ENCODE measurements at places on chromosomes 3 and 15. TPM values are rescaled to one million over a fixed set of nuclear protein-coding genes. Genes with fewer than 3 reads are reported as not detected.

GRCh38 chr3:45387636-45388348 lies 584 bp upstream of the LARS2 start:
- H3K27me3 ChIP-seq: no peaks in the 10 kb centered on the region
- H3K27ac ChIP-seq: no peak overlapping the region
- H3K4me1 ChIP-seq: peaks cover 20% of the 10 kb centered on the region
- H3K36me3 ChIP-seq: peaks cover 6% of the 10 kb centered on the region

DNA sequence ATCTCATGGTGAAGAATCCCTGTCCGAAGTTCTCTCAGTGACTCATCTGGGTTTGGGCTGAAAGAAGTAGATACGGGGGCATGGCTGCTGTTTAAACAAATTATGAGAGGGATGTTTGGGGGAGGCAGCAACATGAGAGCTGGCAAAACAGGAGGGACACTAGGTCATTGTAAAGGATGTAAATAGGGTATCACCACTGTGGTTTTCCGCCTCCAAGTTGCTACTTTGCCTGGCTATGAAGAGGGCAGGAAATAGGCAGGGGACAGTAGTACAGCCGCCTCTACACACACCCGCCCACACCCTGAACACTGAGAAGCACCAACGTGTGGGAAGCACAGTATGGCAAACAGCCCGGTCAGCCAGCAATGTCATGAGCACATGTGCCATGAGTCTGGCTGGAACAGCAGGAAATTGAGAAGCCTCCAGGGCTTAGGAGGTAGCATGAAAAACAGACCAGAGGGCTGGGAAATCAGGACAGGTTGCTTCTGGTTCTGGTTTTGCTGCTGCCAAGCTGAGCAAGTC lies 17.1 kb downstream of the HEXA start:
- H3K27ac ChIP-seq: no peak overlapping the region
- peaks cover 41% of the 10 kb centered on the region for H3K36me3 ChIP-seq
- H3K4me1 ChIP-seq: peaks cover 14% of the 10 kb centered on the region
- H3K4me3 ChIP-seq: no peak overlapping the region

GRCh38 chr15:78360958-78361718 lies 21.0 kb downstream of the CRABP1 start:
- no peak overlapping the region for H3K27ac ChIP-seq
- no peak for DNase-seq
- H3K36me3 ChIP-seq: no peaks in the 10 kb centered on the region
- no peaks in the 10 kb centered on the region for H3K27me3 ChIP-seq
- H3K4me3 ChIP-seq: no peak overlapping the region
- no peaks in the 10 kb centered on the region for H3K4me1 ChIP-seq

DNA sequence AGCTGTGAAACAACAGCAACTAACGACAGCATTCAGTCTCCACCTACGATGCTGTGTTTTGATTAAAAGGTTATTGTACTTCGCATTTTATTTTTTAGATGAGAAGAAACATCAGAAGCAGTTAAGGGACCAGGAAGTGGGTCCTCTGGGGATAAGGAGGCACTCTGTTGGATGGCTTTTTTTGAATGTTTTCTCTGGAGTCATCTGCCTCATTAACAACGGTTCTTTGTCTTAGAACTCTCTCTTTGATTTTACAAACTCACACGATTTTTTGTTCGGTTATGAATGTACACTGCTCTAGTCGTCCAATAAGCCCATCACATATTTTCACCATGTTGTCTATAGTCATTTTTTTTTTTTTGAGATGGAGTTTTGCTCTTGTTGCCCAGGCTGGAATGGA lies 36.0 kb upstream of the ARPIN start:
- no peak overlapping the region for H3K4me3 ChIP-seq
- no peaks in the 10 kb centered on the region for H3K27me3 ChIP-seq
- no peak for DNase-seq
- no peaks in the 10 kb centered on the region for H3K4me1 ChIP-seq
- H3K27ac ChIP-seq: no peak overlapping the region

GRCh38 chr3:57078635-57079473 lies 18.4 kb downstream of the SPATA12 start:
- H3K36me3 ChIP-seq: no peaks in the 10 kb centered on the region
- peaks cover 17% of the 10 kb centered on the region for H3K4me1 ChIP-seq
- H3K27me3 ChIP-seq: peaks cover 68% of the 10 kb centered on the region
- no peak overlapping the region for H3K27ac ChIP-seq

- H3K36me3 ChIP-seq: no peaks in the 10 kb centered on the region
- peak; percentile 26 for DNase-seq
- H3K4me3 ChIP-seq: peak within 1 kb of the TSS; percentile 40
- peaks cover 8% of the 10 kb centered on the region for H3K27me3 ChIP-seq
Observed at GRCh38 chr15:57591822-57592367, at the start of gene MYZAP. Gene MYZAP, plus strand, starts transcription at chr15:57591904. Its CDS starts 131 bp downstream, at chr15:57592035.

DNA sequence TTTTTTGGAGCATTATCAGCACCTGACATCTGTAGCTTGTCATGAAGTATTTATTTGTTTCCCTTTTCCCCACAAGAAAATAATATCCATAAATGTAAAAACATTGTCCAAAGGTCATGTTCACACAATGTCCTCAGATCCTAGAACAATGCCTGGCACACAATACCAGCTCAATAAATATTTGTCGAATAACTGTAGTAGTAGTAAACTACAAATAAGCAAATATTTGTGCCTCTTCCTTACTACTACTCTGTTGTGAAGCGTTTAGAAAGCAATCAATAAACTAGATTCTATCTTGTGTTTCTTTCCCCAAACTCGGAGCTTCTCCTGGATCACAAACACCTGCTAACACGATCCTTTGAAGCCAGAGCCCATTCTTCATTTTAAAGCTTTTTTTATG lies 459.6 kb upstream of the NECTIN3 start:
- DNase-seq: no peak
- no peak overlapping the region for H3K27ac ChIP-seq
- H3K36me3 ChIP-seq: no peaks in the 10 kb centered on the region
- H3K4me1 ChIP-seq: no peaks in the 10 kb centered on the region
- H3K4me3 ChIP-seq: no peak overlapping the region

DNA sequence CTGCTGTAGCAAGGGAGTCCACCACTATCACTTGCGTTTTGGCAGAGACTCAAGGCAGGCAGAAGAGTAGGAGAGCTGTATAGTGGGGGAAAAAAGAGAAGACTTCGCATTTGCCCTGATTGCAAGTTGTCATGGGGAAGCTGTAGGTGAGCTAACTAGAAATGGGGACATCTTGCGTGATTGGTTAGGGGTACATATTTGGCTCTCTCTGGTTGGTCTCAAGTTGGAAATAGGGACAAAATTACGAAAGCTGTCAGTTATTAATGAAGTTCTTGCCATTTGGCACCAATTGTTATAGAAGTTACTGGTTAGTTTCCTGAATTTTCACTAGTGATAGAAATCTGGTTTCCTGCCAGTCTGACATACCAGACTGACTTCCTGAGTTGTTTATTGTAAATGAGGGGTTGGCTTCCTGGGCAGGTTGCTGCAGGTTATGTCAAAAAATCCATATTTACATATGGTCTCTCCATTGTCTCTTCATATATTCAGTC lies 8.2 kb upstream of the SENP7 start:
- peaks cover 46% of the 10 kb centered on the region for H3K4me1 ChIP-seq
- H3K36me3 ChIP-seq: no peaks in the 10 kb centered on the region
- no peaks in the 10 kb centered on the region for H3K27me3 ChIP-seq
- peak; percentile 30 for DNase-seq
- no peak overlapping the region for H3K4me3 ChIP-seq
- peak overlapping the region; percentile 79 for H3K27ac ChIP-seq

GRCh38 chr3:46995901-46996562 lies 16.6 kb downstream of the NBEAL2 start:
- peaks cover 39% of the 10 kb centered on the region for H3K4me1 ChIP-seq
- no peak overlapping the region for H3K4me3 ChIP-seq
- no peaks in the 10 kb centered on the region for H3K27me3 ChIP-seq
- H3K36me3 ChIP-seq: peaks cover 98% of the 10 kb centered on the region
- no peak for DNase-seq

DNA sequence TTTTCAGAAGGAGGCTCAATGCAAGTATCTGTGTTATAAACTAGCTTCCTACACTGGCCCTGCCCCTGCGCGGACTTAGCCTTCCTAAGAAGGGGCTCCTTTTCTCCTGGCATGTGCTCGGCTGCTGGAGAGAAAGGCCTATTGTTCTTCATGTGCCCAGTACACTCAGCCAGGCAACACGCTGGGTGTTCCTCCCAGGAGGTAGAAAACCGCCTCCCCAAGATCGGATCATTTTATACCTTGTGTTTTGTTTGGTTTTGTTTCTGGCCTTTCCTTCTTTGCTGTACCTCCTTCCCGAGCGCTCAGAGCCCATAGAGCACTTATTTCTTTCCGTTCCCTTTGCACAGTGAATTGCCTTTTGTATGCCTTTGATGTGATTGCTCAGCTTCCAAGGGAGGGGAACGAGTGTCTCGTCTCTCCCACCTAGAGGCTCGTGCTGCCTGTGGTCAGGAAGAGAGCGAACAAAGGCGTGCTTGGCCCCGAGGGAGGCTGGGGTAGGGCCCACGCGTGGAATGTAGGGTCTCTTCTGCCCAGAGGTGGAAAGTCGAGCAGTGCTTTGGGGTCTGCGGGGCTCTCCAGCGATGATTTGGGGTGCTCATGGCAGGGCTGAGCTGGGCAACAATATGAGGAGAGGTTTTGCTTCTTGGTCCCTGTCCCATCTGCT lies 30.0 kb downstream of the CCNL1 start:
- peak overlapping the region; percentile 28 for H3K4me3 ChIP-seq
- H3K36me3 ChIP-seq: no peaks in the 10 kb centered on the region
- peaks cover 76% of the 10 kb centered on the region for H3K4me1 ChIP-seq
- no peaks in the 10 kb centered on the region for H3K27me3 ChIP-seq
- no peak for DNase-seq

GRCh38 chr3:142211034-142211433 lies 14.4 kb downstream of the GK5 start:
- DNase-seq: no peak
- peaks cover 26% of the 10 kb centered on the region for H3K36me3 ChIP-seq
- no peaks in the 10 kb centered on the region for H3K27me3 ChIP-seq
- no peaks in the 10 kb centered on the region for H3K4me1 ChIP-seq
- H3K27ac ChIP-seq: no peak overlapping the region
- no peak overlapping the region for H3K4me3 ChIP-seq

GRCh38 chr3:72279631-72280041 lies 494.7 kb upstream of the PROK2 start:
- no peaks in the 10 kb centered on the region for H3K27me3 ChIP-seq
- no peak for DNase-seq
- H3K27ac ChIP-seq: no peak overlapping the region
- H3K4me3 ChIP-seq: no peak overlapping the region

- no peak overlapping the region for H3K27ac ChIP-seq
- H3K27me3 ChIP-seq: no peaks in the 10 kb centered on the region
- no peak overlapping the region for H3K4me3 ChIP-seq
- DNase-seq: no peak
Observed at GRCh38 chr3:11289864-11290263, 17.7 kb downstream of the ATG7 start.

GRCh38 chr15:85463976-85464375 lies 83.6 kb downstream of the AKAP13 start:
- H3K4me3 ChIP-seq: no peak overlapping the region
- peaks cover 7% of the 10 kb centered on the region for H3K4me1 ChIP-seq
- H3K27ac ChIP-seq: no peak overlapping the region
- no peaks in the 10 kb centered on the region for H3K36me3 ChIP-seq
- H3K27me3 ChIP-seq: no peaks in the 10 kb centered on the region

DNA sequence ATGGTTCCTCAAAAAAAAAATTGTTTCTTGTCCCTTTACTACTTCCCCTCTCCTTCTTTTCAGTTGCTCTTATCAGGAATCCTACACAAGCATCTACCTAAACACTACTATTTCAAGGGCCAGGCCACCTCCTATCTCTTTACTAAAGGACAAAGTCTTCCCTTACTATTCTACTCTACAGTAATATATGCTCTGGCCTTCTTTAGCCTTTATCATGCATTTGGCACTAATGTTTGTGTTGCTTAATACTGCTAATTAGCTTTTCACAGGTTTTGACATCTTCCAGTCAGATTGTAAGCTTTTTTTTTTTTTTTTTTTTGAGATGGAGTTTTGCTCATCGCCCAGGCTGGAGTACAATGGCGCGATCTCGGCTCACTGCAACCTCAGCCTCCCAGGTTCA lies 5.3 kb downstream of the CEP19 start:
- no peak overlapping the region for H3K4me3 ChIP-seq
- no peak for DNase-seq
- H3K27ac ChIP-seq: no peak overlapping the region
- no peaks in the 10 kb centered on the region for H3K27me3 ChIP-seq

GRCh38 chr3:58540176-58540858 lies 3.3 kb upstream of the ACOX2 start:
- DNase-seq: no peak
- no peaks in the 10 kb centered on the region for H3K27me3 ChIP-seq
- no peaks in the 10 kb centered on the region for H3K4me1 ChIP-seq
- H3K36me3 ChIP-seq: no peaks in the 10 kb centered on the region
- H3K4me3 ChIP-seq: no peak overlapping the region

Gene GHRL
- 1.1 TPM for total RNA-seq

Gene BUB1B
- total RNA-seq: 2.4 TPM

Gene BHLHE40
- 167 TPM for total RNA-seq

Gene TGM4
- not detected for total RNA-seq

Gene NANOGP8
- total RNA-seq: not detected

Gene AHSG
- total RNA-seq: not detected

Gene ADGRG7
- not detected for total RNA-seq

Gene PAK6
- 0.36 TPM for total RNA-seq

Gene TRH
- not detected for total RNA-seq

Gene MORC1
- not detected for total RNA-seq

Gene XCR1
- total RNA-seq: 0.20 TPM

Gene MAGEL2
- not detected for total RNA-seq

Gene TMC3
- total RNA-seq: not detected
